SW480 (cell line): ENCODE measurements at places on chromosomes 1 and 21.
A peak's percentile ranks its signal among the peaks of the same experiment; 100 is the strongest.

DNA sequence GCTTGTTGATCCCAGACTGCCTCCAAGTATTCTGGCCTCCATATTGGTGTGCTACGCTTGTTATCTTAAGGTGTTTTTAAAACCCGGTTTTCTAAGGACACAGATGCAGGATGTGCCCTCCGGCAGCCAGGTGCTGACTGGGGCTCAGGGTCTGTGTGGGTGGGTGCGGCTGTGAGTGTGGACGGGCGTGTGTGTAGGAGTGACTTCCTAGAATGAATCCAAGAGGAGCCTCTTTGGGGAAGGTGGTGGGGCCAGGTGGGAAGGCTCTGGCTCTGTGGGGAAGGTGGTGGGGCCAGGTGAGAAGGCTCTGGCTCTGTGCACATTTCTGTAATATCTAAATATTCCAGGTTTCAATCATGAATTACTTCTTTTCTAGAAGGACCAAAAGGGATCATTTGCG is 12.8 kb upstream of the TSPEAR start:
- no peak for DNase-seq

DNA sequence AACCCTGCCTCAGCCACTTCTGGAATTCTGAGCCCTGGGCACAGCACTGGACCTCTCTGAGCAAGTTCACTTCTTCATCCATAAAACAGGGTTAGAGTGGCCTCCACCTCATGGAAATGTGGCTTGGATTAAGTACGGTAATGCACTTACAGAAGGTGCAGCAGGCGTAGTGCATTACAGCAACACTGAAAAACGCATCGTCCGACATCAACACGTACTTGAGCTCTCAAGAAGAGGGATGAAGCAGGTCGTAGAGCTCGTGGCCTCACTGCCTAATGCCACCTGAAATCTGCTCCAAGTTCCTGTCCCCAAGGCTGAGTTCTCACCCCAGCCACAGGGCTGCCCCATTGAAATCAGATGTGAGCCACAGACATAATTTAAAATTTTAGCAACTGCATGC is 650.1 kb downstream of the NPHP4 start:
- DNase-seq = no peak

- DNase-seq = no peak
Observed at GRCh38 chr1:85611425-85611824, 30.9 kb downstream of the CCN1 start.

GRCh38 chr1:23194119-23194984 is 22.9 kb downstream of the HTR1D start:
- DNase-seq = peak; percentile 44

- DNase-seq = peak; percentile 61
Observed at GRCh38 chr1:169586395-169587255, at the start of gene F5. Gene F5 (minus strand): TSS chr1:169586481. CDS start chr1:169586386, 95 bp downstream.

- DNase-seq = peak; percentile 9
Observed at GRCh38 chr1:55534565-55535121, 319.5 kb upstream of the USP24 start.

GRCh38 chr1:72442262-72442661 is 159.9 kb upstream of the NEGR1 start:
- DNase-seq = no peak

GRCh38 chr1:227888404-227889046 is 59.2 kb downstream of the WNT9A start:
- DNase-seq = no peak

DNA sequence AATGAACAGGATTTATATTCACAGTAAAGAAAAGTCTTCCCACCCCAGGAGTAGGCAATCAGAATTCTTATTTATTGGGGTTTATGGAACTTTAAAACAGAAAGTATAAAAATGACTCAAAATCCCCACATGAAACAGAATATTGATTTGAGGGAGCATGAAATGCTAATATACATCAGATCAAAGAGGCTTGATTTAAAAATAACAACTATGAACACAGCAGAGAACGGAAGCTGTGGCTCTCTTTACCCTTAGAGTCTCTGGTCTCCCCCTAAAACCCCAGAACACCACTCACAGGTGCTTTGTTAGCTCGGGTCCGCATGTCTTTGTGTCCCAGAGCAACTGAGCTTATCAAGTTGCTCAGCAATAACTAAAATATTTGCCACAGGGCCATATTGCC is 31.2 kb upstream of the FASLG start:
- no peak for DNase-seq

DNA sequence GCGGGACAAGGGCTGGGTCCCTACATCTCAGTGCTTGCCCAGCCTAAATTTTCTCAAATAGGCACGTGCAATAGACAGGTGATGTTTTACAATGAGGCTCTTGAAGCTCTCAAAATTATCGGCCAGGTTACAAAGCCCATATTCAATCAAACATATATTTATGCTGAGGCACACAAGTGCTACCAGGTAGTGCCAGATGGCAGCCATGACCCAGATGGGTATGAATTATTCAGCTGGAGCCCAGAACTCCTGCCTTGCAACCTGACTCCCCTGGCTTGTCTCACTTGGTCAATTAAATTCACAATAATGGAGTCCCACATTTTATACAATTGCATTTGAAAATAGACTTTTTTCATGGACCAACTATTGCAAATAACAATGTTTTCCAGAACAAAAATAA is 12.3 kb upstream of the ADAM30 start:
- DNase-seq = no peak

GRCh38 chr1:41802532-41803501 is 115.9 kb downstream of the HIVEP3 start:
- no peak for DNase-seq

- no peak for DNase-seq
Observed at GRCh38 chr21:42151948-42152220, 67.1 kb upstream of the ABCG1 start.

DNA sequence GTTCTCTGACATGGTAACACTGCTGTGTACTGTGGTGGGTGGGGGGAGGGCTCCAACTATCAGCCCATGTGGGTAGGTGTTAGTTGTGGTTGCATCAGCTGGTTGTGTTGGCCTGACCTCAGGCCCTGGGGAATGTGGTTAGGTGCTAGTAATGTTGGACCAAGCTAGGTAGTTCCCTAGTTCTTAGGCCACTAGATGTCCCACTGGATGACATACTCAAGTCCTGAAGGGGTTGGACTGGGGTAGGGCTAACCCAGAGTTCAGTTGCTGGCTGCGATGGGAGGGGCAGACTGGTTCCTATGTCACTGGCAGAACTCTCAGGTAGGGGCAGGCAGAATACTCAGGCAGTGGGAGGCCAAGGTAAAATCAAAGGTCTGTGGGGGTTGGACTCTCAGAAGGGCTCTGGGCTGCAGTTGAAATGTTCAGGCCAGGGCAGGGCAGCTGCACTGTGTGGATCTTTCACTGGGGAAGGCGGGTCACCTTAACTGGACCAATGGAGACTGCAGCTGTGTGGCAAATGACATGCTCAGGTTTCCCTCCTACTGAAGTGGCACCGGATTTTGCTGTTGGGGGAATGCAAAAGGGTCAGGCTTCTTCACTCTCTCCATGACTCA is 870.7 kb downstream of the LRRIQ3 start:
- DNase-seq = no peak

GRCh38 chr1:94416901-94417727 is 1.1 kb upstream of the ABCD3 start:
- DNase-seq = peak; percentile 53

DNA sequence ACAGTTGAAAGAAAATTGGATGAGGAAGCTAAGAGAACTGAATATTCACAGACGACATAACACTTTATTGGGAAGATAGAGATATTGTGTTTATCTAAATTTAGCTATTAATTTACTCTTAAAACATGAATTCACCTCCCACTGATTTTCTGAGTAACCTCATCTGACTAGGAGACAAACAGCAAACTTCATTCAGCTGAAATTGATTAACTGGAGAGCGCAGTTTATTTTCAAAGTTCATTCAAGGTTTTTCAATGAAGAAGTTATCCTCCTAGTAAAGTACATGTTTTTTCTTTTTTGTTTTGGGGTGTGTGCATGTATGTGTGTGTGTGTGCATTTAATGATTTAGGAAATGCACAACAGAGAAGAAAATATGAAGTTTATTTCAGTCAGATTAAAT is 215.0 kb downstream of the KCNT2 start:
- no peak for DNase-seq

- peak; percentile 79 for DNase-seq
Observed at GRCh38 chr1:223700942-223701637, 11.2 kb upstream of the CAPN2 start.

DNA sequence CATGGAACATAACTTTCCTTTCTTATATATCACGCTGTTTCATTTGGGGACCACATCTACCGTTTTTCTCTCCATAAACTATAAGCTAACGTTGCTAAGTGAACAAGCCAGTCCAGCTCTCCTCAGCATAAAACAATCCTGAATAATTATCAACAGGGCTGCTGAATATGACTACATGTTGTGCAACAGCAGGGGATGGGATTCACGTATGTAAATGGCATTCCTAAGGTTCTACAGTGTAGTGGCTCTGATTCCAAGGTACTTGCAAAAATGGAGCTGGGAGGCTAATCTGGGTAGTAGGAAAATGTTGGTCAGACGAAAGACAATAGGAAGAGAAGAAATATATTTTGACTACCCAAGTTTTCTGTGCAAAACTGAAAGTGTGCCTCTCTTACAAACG is 262.8 kb downstream of the RWDD3 start:
- DNase-seq = no peak

DNA sequence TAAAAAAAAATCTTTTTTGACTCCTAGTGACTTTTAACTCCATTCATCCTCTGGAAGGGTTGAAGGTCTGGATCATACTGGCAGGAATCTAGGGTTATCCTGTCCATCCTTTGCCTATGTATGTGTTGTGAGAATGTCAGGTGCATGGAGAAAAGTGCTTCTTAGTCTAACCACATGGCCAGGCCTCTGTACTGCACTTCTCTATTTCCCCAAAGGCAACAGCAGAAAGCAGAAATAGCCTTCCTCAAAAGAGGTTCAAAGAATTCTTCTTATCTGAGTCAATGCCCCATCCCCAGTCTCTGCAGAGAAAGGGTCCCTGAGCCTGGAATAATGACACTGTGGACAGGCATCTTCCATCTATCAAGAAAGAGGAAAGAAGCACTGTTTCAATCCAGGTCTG is 85.7 kb upstream of the CD34 start:
- DNase-seq = no peak

DNA sequence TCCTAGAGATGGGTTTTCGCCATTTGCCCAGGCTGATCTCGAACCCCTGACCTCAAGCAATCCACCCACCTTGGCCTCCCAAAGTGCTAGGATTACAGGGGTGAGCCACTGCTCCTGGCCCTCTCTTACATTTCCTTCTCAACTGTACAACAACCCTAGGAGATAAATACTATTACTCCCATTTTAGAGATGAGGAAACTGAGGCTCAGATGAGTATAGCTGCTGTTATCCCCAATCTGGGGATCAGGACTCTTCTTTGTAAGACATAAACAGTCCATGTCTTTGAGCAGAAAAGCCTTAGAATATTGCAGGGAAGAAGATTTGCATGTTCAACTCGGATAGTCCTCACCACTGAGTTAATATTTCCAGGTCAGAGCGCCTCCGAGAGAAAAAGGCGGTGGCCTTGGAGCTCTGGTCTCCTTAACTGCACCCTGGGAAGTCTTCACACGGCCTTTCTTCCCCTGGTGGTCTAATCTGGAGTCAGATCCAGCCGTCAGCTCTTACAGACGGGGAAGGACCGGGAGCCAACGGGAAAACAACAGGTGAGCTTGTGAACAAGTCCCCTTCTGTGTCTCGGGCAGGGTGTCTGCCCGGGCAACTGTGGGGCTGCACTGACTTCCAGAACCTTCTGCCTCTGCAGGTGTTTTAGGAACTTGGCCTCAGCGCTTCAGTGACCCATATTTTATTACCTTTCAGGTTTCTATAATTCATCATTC is 5.9 kb upstream of the OLIG1 start:
- no peak for DNase-seq

DNA sequence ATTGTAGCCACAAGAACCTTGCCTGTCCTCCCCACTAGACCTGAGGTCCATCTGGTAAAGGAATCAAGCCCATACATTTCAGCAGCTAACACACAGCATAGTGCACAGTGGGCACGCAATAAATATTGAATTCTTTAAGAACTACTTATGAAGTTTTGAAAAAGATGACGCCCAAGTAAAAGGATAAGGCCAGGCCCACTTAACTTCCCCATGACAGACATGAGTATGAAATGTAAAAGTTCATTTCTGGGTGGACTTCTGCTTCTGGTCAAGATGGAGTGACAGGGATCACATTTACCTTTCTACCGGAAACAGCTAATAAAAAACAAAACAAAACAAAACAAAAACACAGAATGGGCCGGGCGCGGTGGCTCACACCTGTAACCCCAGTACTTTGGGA is 25.4 kb downstream of the SORT1 start:
- DNase-seq = no peak

- no peak for DNase-seq
Observed at GRCh38 chr1:2358651-2359640, 32.4 kb downstream of the MORN1 start.

DNA sequence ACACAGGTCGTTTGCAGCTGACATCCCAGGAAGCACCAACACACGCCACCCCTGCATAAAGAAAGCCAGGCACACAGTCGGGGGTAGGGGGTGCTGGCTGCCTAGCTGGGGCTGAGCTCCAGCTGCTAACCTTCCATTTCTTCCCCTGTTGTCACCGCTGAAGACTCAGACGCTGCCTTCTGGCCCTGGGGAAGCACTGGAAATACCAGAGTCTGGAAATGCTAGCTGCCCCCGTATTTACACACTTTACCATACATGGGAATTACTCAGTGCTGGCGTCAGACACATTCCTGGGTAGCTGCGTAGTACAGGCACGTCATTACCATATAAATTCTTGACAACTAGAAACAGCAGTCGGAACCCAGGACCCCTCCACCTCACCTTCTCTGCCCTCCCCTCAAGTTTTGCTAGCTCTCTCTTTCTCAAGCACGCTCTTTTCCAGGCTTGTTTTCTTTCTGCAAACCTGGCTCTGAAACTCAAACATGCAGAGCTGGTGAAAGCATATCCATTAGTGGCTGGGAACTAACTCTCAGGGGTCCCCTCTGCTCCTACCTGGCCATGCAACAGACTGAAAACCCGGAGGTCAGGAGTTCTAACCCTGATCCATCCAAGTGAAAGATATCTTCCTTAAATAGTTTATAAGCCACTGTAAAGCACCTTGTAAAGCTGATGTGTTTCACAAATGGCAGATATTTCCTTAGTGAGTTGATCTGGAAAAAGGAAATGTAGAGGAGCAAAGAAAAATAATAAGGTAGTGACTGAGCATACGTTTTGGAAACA is 3.3 kb downstream of the CSRP1 start:
- DNase-seq = no peak

GRCh38 chr1:197632651-197633050 is 142.6 kb downstream of the DENND1B start:
- no peak for DNase-seq

DNA sequence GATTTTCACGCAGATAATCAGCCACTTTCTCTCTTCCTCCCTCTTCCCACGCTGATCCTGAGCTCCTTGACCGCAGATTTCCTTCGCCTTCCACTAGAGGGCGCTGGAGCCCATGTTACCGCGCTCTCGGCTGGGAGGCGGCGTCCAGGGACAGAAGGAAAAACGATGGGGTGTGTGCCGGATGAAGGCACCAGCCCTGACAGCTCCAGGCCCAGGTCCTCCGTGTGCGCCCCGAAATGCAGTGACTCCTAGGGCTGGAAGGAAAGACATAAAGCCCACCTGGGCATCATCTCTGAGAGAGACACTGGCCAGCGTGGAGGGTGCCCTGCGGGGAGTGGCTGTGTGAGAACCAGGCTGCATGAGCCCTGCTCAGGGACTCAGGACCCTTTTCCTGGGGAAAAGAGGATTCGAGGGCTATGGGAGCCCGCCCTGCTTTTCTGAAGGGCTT is 44.9 kb upstream of the CYP2J2 start:
- DNase-seq = peak; percentile 63

GRCh38 chr21:44454747-44455523 is at the start of gene LRRC3:
Gene LRRC3 (plus strand): TSS chr21:44455510. CDS start chr21:44456645, 1,135 bp downstream.
- peak; percentile 83 for DNase-seq
